ENCODE measurements at places on chromosomes 1 and 21. TPM values are rescaled to one million over a fixed set of nuclear protein-coding genes. Genes with fewer than 3 reads are reported as not detected.

Gene RPE65
- total RNA-seq, result not detected

Gene LRRC38
- not detected for total RNA-seq

Gene SPRR2E
- not detected for total RNA-seq

Gene ASCL5
- total RNA-seq, result not detected

Gene AURKAIP1
- 139 TPM for total RNA-seq

Gene PGBD5
- total RNA-seq, result not detected

Gene SMIM1
- total RNA-seq, result not detected

Gene S100A7A
- not detected for total RNA-seq

Gene SGIP1
- total RNA-seq, result not detected

Gene NEK2
- 42.5 TPM for total RNA-seq

Gene SDC3
- not detected for total RNA-seq

Gene NUP210L
- total RNA-seq, result not detected

Gene TDRD10
- not detected for total RNA-seq

Gene CHI3L1
- not detected for total RNA-seq

Gene LAMC2
- not detected for total RNA-seq

Gene FAM110D
- total RNA-seq, result not detected

Gene SPOCD1
- not detected for total RNA-seq

Gene CXADR
- 0.16 TPM for total RNA-seq

Gene DNALI1
- total RNA-seq, result 0.30 TPM

Gene SPRR1A
- not detected for total RNA-seq

Gene LRRIQ3
- 1.6 TPM for total RNA-seq

Gene NR1I3
- not detected for total RNA-seq

Gene RIPPLY3
- not detected for total RNA-seq

Gene ST6GALNAC5
- total RNA-seq, result not detected

Gene PALMD
- total RNA-seq, result not detected

Gene NDC1
- total RNA-seq, result 26.1 TPM

Gene PYHIN1
- total RNA-seq, result 59.4 TPM

Gene RIPK4
- total RNA-seq, result not detected

Gene KDF1
- not detected for total RNA-seq

Gene CHRM3
- total RNA-seq, result not detected

Gene PRDX6
- 153 TPM for total RNA-seq

Gene GREM2
- total RNA-seq, result 0.05 TPM

Gene ACTA1
- total RNA-seq, result not detected

Gene CD247
- 190 TPM for total RNA-seq

Gene S100A7
- not detected for total RNA-seq
